ENCODE measurements at places on chromosomes 5 and 9.

DNA sequence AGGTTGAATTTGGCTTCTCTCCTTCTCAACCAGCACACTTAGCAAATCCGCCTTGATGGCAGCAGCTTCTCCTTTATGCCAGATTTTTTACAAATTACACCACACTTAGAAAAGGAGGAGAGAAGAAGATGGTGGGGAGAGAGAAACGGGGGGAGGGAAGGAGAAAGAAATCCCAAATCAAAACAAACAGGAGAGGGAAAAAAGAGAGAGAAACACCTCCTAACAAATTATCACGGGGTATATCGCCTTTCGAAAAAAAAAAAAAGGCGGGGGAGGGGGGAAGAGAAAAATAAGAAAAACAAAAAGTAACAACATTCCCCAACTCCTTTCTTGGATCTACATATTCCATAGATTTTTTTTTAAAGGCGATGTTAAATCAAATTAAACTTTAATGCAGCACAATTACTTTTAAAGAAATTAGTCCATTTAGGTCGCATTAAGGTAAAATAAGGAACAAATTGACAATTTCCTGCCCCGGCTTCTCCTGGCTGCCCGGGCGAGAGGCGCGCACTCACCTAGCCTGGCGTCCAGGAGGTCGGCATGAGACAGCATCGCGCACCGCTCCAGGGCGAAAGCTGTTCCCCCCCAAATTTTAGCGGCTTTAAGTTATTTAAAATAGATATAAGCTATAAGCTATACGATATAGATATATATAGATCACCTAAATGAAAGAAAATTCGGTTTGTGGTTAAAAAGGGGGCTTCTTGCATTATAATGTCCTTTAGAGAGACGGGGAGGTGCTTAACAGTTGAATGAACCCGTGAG lies at the start of gene OTP:
TSS of gene OTP (minus strand) at position 716 of the 765 bp plus-strand sequence. CDS start at position 552, 164 bp downstream.
- no peak for DNase-seq

DNA sequence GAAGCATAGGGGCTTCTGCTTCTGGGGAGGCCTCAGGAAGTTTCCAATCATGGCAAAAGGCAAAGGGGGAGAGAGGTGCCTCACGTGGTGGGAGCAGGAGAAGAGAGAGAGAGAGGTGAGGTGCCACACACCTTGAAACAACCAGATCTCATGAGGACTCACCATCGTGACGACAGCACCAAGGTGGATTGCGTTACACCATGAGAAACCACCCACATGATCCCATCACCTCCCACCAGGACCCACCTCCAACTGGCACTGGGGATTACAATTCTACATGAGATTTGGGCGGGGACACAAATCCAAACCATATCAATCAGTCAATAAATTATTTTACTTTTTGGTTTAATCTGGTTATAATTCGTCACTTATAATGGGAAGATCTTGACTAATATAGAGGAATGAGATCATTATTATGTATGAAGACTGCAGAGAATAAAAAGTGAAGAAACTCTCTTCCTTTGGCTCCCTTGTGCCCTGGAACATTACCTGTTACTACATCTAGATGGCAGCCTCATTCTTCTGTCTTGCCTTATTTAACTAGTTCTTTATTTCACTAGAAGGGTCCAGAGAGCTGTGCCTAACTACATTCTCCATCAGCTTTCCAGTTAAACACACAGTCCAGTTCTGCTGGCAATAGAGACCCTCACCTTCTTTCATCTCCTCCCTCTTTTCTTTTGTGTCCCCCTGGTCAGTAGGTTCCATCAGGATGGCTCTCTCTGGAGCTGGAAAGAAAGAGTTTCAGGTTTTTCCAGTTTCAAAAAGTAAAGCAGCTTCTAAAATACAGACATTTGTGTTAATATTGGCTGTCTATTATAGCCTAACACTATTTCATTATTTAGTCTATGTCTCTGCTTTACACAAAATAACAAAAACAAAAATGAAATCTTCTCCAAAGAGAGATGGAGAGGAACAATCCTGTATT lies 21.7 kb upstream of the SPINK7 start:
- no peak for DNase-seq

GRCh38 chr9:8614926-8615440 lies 815.4 kb upstream of the DMAC1 start:
- no peak for DNase-seq

DNA sequence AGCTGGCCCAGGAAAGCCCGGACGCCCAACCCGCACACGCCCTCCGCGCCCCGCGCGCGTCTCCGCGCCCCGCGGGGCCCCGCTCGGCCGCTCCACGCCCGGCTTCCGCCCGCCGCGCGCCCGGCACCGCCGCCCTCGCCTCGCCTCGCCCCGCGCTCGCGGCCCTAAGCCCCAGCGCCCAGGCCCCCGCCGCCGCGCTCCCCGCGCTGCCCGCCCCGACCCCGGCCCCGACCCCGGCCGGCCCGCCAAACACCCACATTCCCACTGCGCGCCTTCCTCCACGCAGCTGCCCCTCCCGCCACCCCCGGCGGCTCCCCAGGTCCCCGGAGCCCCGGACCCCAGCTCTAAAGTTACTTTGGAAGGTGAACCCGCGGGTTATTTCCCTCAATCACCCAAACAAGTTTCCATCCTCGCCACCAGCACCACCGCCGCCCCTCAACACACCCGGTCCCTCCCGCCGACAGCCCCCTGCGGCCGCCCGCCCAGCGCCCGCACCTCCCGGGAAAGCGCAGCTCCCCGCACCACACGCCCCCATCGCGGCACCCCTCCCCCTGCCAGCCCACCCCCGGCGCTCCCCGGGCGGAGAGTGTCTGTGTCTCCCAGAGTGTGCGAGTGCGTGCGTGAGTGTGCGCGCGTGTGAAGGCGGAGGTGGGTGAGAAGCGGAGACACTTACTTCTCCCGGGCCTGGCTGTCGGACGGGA lies 439 bp downstream of the SSBP2 start:
- no peak for DNase-seq

GRCh38 chr5:65263321-65263720 lies 218.4 kb downstream of the ADAMTS6 start:
- no peak for DNase-seq

DNA sequence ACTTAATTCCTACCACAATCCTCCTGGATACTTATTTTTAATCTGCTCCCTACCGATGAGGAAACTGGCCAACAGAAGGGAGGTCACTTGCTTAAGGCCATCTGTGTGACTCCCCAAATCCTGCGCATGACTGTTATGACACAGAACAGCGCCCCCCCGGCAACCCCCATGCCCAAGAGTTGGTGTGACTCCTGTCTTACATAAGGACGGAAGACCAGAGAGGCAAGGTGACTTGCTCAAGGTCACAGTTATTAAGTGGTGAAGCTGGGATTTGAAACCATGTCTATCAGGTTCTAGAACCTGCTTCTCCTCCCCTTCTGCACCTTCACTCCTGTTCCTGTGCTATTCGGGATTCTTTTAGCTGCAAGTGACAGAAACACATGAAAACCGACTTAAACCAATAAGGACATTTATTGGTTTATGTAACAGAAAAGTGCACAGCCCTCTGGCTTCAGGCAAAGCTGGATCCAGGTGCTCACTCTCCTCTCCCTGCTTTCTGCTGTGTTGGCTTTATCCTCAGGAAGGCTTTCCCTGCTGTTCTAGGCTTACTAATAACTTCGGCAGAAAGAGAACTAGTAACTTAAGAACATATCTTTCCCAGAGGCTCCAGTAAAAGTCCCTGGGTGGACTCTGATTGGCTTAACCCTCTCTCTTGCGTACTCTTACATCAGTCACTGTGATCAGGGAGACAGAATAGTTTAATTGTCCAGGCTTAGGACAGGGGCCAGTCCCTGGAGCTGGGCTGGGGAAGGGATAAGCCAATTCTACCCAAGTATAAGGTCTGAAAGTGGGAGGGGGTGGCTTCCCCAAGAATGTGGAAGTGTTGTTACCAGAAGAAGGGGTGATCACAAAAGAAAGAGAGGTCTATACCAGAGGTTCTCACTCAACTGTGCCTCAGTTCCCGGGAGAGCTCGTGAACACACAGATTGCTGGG lies 43.7 kb downstream of the FGF18 start:
- DNase-seq, result no peak

- no peak for DNase-seq
Measured at GRCh38 chr5:68292316-68292715, 76.8 kb downstream of the PIK3R1 start.

GRCh38 chr5:36734422-36734821 lies 128.0 kb downstream of the SLC1A3 start:
- DNase-seq, result no peak

DNA sequence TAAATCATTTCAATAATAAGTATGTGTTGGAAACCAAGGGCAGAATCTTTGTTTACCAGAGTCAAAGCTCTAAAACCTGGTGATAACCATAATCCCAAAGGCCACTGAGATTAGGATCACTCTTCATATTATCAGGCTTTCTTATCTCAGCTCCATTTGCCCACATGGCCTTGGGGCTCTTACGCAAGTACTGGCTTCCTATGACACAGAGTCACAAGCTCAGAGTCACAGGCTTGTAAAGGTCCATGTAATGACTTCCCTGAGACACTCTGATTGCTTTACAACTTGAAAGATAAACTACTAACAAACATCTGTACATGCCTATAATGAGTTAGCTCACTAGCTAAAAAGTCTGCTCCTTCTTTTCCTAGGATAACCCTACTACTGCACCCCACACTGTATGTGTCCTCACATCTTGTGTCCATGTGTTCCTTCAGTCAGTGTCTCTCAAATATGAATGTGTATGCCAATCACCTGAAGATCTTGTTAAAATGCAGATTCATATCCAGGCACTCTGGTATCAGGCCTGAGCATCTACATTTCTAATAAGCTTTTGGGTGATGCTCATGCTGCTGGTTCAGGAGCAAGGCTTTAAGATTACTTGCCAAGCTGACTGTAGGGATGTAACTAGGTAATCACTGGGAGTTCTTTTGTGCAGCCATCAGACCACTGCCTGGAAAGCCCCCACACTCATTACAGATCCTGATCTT lies 28.4 kb downstream of the SEMA6A start:
- no peak for DNase-seq

DNA sequence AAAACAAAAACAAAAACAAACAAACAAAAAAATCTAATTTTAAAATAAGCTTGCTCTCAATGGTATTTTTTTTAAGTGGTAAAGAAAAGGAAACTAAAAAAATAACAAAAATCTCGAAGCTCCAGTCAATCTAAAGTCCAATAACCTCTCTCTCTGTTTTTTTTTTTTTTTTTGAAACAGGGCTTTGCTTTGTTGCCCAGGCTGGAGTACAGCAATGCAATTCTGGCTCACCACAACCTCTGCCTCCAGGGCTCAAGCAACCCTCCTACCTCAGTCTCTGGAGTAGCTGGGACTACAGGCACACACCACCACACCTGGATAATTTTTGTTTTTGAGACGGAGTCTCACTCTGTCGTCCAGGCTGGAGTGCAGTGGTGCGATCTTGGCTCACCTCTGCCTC lies 25.9 kb upstream of the GLDC start:
- DNase-seq, result no peak

DNA sequence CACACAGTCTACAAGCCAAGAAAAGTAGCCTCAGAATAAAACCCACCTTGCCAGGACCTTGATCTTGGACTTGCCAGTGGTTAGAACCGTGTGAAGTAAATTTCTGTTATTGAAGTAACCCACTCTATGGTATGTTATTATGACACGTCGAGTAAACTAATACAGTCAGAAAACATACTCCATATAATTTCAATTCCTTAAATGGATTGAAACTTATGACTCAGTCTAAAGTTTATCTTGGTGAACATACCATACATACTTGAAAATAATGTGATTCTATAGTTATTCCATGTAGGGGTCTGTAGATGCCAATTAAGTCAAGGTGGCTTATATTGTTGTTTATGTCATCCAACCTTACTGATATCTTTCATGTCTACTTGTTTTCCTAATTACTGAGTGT lies 950.7 kb downstream of the TLE4 start:
- DNase-seq, result no peak

DNA sequence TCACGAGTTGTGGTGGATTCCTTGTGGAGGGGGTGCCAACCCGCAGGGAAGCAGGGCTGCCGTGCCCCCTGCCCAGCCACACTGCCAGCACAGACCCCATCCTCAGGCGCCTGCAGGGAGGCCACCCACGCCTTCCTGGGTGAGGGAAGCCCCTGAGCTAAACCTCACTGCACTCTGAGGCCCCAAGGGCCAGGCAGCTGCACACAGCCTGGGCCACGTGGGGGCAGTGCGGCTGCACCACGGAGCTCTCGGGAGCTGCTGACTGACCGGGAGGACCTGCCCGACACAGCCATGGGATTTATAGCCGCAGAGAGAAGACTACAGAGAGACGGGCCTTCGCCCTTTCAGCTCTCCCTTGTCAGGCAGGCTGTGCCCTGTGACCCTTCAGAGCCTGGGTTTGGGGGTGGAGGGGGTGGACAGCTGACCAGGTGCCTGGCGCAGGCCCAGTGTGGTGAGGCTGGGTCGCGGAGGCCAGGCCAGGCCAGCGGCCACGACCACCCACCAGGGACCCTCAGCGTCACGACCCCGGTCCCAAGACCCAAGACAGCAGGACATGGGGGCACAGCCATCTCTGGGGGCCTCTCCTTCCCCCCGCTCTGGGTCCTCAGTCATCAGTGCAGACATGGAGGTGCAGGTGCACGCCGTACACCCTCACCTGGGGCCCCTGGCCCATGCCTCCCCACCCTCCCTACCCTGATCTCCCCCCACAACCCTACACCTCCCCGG lies 4.3 kb upstream of the AHRR start:
- DNase-seq, result no peak

GRCh38 chr5:77590347-77590746 lies 48.2 kb downstream of the OTP start:
- no peak for DNase-seq

DNA sequence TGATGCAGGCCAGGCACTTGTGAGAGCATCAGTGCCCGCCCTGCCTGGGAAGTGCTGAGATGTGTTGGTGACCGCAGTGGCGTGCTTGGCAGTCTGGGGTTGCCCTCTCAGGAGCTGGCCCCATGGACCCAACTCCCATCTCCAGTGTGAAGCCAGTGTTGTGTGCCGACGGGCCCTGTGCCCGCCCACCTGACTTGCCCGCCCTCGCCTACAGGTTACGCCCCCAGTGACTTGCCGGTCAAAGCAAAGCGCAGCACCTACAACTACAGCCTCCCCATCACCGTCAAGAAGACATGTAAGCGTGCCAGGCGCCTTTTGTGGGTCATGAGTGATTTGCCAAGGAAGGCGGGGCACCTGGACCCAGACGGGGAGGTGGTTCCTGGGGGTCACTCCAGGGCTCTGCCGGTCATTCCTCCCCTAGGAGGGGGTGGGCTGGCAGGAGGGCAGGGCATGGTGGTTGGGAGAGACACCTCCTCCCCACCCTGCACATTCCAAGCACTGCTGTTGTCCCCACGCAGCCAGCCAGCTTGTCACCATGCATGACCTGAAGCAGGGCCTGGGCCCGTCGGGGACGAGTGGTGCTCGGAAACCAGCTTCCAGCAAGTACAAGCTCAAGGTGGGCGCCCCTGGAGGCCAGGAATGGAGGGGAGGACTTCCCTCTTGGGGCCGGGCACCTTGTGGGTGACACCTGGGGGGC lies 7.4 kb upstream of the CEL start:
- DNase-seq, result no peak

- peak; percentile 36 for DNase-seq
Measured at GRCh38 chr5:93078082-93079038, 502.7 kb downstream of the NR2F1-AS1 start.
